ENCODE measurements at places on chromosomes 6 and 20.

DNA sequence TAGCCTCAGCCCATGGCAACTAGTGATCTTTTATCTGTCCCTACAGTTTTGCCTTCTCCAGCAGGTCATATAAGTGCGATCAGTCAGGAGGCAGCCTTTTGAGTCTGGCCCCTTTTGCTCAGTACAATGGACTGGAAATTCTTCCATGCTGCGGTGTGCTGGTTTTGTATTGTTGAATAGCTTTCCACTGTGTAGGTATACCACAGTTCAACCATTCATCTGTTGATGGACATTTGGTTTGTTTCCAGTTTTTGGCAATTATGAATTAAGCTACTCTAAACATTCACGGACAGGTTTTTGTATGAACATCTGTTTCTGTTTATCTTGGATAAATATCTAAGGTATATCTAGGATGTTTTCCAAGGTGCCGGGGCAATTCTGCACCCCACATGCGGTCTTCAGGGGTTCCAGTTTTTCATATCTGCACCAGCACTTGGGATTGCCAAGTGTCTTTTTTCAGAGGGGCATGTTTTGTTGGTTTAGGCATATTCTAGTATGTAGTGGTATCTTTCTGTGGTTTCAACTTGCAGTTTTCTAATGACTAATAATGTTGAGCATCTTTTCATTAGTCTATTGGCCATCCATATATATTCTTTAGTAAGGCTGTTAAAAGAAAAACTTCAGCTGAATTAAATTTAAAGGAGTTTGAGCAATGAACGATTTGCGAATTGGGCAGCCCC, 141.0 kb downstream of the TFAP2C start:
- no peak for DNase-seq

DNA sequence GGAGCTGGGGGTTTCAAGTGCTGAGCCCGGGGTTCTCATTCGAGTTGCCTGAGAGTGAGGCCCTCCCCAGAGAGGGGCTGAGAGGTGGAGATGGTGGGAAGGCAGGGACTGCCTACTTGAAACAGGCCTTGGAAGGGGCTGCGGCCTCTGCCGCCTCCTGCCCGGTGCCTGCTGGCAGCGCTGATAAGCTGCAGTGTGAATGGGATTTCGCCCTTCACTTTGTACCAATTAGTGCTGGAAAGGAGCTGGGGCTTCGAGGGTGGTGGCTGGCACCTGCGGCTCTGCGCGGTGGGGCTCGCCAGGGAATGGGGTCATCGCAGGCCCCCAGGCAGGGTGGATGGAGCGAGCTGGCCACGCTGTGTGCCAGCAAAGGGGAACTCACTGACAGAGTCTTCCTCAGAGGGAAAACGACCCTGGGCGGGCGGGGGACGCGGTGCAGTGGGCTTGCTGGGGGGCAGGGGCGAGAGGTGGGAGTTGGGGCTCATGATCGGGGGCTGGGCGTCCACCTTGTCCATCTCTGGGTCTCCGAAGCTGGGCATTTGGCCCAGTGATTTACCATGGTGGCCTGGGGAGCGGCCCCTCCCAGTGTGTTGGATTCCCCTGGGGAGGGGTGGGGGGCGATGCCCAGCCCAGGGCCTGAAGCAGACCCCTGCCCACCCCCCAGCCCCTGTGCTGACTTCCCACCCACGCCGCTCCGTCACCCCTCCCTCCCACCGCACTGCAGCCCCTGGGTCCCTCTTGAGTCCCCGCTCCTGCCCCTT, 22.9 kb downstream of the COL20A1 start:
- no peak for DNase-seq

DNA sequence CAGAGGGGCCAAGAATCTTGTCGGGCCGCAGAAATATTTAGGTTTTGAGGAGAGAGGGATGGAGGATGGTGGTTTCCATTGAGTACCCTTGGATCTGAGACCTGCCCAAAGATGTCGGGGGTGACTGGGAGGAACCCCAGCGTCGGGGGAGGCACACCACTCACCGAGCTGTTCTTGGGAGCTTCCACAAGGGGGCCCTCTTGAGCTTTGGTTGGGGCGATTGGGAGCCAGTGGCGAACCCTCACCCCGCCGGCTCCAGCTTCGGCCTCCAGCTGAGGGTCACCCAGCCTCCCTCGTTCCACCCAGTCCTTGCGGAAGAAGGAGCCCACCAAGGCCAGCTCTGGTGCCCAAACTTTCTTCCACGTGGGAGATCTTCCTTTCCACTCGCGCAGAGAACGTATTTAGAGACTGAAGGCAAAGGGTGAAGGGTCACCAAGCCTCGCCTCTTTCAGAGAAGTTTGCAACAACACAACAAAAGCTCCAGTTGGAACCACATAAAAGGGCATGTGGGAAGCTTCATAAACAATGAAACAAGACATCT, 33.6 kb downstream of the APCDD1L start:
- peak; percentile 8 for DNase-seq

GRCh38 chr6:19394687-19395086, 442.5 kb upstream of the ID4 start:
- no peak for DNase-seq

DNA sequence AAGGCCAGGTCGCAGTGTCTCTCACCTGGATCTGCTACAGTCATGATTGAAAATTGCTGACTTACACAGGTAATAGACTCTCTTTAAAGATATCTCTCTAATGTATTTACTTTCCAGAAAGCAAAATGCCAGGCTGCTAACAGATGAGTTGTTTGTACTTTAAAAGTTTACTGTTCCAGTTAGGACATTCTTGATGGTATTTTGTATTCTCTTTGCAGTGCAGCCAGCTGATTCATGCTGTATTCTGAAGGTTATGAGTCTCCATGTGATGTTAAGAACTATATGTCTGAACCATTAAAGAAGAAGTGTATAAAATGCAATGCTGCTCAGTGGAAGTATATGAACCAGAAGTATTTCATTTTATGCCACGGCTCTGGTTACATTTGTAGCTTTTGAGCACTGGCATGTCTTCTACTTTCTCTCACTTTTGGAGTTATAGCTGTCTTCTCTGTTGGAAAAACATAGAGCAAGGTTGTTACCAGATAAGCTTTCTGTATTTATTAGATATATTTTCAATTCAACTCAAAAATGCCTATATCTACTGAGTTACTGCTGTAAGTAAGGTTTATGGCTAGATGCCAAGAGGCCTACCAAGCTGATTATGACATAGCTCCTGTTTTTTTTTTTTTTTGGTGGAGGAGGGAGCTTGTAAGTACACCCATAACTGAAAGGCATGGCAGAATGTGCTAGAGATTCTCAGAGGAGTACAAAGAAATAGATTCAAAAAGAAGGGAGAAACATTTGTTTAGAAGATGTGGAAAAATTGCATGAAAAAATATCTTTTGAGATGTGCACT, 130.5 kb upstream of the MAN1A1 start:
- peak; percentile 31 for DNase-seq

- no peak for DNase-seq
Observed at GRCh38 chr6:32949113-32949512, 3.8 kb downstream of the HLA-DMA start.

GRCh38 chr6:53894091-53894490, 99.3 kb downstream of the LRRC1 start:
- no peak for DNase-seq

DNA sequence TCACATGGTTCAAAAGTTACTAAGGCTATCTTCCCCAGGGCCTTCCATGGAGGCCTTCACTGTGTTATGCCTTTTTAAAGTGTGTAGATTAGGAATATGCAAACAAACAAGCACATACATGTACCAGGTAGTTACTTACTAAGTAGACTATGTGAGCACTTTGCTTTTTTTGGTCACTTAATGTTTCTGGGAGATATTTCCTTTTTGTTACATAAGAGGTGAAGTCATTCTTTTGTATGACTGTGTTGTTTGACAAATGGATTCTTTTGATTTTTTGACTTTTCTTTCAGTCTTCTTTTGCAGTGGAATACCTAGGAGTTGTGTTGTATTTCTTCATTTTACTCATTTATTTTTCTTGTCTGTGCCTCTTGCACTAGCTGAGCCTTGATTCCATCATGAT, 39.6 kb upstream of the BCAS1 start:
- DNase-seq = no peak

DNA sequence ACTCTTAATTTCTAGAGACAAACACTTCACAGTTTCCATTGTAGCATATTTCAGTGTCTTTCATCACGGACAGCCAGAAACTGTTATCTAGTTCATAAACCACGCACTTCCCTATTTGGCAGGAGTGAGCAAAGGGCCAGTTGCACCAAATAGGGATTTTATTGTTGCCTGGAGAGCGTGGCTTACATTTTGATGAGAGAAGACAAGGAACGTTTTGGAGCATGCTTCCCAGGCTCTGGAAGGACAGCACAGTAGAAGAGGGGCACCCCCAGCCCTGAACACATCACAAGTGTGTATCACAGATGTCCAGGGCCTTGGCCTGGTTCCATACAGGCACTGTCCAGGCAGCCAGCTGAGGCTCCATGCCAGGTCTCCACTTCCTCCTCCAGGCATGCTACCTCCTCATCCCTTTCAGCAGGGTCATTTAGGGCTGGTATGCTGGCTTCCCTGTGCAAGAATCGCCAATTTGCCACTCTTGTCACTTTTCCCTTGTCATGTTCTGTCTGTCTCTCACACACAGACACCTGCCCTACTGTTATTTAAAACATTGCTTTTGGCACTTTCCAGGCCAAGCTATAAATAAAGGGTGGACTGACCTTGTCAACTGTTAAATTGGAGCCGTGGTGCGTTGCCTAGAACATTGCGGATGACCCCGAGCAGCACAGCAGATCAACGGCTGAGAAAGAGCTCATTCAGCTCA, 235.0 kb upstream of the GMDS start:
- DNase-seq = peak; percentile 90

DNA sequence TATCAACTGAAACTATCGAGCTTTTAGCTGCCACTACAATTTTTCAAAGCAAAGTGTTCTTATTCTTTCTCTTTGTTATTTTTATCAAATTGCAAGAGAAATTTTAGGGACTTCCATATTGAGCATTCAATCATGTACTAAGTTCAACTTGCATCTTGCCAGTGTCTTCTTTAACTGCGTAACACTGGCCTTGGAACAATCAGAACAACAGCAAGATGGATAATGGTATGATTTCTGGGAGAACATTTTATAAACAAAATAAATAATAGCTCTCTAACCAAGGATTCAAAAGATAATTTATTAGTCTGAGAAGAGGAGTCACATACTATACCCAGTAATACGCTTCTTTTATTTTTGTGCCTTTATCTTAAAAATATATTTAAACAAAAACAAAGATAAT, 168.0 kb downstream of the ISM1 start:
- DNase-seq = no peak
